Mammary epithelial cell (primary cell): ENCODE measurements at places on chromosomes 4 and X. TPM values are rescaled to one million over a fixed set of nuclear protein-coding genes. Genes with fewer than 3 reads are reported as not detected.
A peak's percentile ranks its signal among the peaks of the same experiment; 100 is the strongest.

- DNase-seq, result peak; percentile 54
Measured at GRCh38 chr4:145034727-145035211, 63.2 kb downstream of the ANAPC10 start.

GRCh38 chr4:40719008-40719623 is 30.6 kb upstream of the NSUN7 start:
- DNase-seq, result peak; percentile 34

- DNase-seq, result no peak
Measured at GRCh38 chrX:18753631-18754030, 46.2 kb downstream of the PPEF1 start.

DNA sequence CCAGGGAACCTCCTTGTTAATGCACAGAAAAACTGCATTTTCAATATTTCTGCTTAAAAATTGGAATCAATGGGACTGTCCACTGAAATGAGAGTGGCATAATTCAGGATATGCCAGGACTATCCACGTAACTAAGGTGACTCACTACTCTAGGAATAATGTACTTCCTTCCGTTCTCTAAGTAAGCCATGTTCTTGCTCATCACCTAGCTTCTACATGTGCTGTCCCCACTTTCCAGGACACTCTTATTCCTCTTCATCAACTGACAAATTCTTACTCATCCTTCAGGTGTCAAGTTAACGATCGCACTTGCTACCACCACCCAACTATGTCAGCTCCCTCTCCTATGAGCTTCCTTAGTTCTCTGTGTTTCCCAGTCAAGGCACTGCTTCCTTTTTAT is 342.8 kb upstream of the F9 start:
- DNase-seq, result no peak

GRCh38 chr4:106677213-106677612 is 308.6 kb upstream of the GIMD1 start:
- DNase-seq, result no peak

DNA sequence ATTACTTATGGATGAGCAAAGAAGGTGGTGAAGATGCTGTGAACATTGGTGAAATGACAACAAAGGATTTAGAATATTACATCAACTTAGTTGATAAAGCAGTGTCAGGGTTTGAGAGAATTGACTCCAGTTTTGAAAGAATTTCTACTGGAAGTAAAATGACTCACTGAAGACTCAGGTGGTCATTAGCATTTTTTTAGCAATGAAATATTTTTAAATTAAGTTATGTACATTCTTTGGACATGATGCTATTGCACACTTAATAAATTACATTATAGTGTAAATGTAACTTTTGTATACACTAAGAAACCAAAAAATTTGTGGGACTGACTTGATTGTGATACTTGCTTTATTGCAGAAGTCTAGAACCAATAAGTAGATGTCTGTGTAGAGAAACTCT is 56.9 kb downstream of the USO1 start:
- no peak for DNase-seq

The SSX5 gene
- polyA plus RNA-seq, result not detected

The ADH1A gene
- not detected for polyA plus RNA-seq
